ELF-1 (cell line): ENCODE measurements at places on chromosomes 13 and 19.

DNA sequence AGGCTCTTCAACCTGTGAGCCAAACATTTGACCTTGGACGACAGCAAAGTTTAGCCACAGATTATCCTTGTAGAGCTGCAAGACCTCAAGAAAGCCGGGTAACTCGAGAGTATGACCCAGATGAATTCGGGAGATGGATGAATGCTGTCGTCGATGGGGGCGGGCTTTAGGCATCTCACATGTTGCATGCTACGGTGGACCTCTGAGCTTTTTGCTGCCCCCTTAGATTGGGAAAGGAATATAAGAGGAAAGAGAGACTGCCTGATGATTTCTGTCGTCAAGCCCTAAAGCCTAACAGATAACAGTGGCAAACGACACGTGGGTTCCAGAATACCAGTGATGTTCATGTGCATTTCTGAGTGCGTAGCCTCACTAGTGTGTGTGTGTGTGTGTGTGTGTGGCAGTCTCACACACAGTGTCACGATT is 730 bp upstream of the ABCC4 start:
- no peak for DNase-seq

- peak; percentile 7 for DNase-seq
These were observed 23.2 kb upstream of the CYP2A13 start for GRCh38 chr19:41064974-41065569.

DNA sequence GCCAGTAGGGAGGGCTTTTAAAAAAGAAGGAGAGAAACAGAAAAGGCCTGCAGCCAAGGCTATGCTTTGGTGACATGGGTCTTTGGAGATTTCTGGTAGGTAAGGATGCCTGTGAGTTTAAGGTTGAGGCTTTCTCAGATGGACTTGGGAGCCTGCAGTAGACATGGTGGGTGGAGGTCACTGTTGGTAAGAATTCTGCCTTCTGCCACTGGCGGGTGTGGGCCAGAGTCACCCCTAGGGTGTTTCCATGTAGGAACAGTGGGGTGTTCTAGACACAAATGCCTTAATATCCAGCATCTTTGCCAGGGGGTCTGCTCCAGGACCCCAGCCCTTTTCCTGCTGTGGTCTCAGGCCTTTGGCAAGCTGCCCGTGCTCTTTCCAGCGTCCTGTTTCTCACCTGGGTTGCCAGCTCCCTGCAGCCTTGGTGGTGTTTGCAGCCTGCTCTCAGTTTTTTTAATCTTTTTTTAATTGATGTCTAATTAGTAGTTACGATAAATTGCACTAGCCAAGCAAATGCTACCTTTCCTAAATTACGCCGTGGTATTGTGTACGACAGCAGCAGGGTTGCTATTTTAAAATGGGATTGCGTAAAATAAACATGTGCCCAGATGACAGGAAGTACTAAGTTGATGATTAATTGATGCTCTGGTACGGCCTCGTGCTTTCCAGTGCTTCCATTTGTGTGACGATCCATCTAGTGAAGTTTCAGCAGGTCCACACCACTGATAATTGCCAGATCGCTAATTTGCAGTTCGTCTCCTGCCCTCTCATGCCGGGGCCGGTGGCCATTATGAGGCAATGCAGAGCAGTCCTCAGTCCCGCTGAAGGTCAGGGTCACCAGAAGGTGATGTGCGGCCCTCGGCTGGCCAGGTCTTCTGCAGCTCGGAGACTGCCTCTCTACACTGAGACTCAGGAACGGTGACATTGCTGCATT is 35.3 kb upstream of the NPAS1 start:
- DNase-seq, result no peak

- DNase-seq, result no peak
These were observed 20.1 kb downstream of the ZSCAN5A start for GRCh38 chr19:56294549-56294948.

DNA sequence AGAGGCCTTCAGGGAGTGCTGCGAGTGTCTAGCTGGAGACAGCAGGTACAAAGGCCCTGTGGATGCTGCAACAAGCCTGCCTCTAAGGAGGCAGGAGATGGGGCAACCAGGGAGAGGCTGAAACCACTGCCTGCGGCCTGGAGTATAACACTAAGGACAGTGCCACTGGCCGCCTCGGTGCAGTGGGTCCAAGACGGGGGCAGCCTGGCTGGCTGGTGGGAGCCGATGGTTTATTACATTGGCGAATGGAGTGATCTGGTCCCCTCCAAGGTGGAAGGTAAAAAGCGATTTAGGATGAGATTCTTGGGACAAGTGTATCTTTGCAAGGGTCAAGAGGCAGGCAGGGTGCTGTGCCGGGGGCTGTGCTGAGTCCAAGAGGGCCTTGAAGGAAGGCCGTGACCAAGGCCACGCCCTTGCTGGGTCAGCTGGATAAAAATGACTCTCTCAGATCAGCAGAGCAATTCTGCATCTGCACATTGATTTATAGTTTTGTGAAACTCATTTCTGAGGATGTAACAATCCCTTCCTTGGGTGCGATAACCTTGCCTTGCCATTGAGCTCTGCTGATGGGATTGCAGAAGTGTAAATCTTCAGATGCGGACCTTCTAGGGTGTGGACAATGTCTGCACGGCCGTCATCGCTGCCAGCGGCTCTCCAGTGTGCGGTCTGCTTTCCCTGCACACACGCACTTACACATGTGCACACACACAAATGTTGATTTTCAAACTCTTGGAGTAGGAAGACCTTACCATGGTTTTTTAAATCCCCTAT is 6.0 kb downstream of the TMEM255B start:
- DNase-seq, result no peak

DNA sequence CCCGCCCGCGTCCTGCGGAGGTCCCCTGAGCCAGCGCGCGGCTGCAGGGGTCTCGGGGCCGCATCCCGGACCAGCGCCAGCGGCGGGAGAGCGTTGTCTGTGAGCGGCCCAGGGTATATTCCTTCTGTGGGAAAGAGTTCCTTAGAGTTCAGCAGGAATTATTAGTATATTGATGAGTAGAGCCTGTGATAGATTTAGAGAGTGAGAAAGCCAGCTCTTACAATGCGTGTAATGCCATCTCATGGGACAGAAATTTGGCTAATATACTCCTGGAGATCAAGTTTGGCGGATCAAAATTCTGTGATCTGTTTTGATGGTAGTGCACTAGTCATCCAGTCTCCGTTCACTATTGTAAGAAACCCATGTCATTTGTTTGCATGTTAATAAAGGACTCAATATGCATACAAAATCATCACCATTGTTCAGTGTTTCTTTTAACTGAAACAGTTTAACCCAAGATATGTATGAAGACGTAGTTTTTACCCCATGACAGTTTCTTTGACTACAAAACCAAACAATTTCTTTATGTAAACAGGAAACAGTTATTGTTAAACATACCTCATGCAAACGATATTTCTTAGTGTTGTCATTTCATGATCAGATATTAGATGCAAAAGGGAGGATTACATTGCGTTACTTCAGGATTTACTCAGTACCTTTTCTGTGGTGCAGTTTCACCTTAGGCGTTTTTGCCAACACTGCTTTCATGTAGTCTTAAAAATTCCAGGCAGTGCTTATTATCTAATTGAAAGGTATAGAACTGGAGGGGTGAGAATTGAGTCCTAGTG is 9.9 kb downstream of the TNFRSF19 start:
- no peak for DNase-seq

GRCh38 chr13:22428188-22428828 is 752.5 kb upstream of the SGCG start:
- peak; percentile 3 for DNase-seq

DNA sequence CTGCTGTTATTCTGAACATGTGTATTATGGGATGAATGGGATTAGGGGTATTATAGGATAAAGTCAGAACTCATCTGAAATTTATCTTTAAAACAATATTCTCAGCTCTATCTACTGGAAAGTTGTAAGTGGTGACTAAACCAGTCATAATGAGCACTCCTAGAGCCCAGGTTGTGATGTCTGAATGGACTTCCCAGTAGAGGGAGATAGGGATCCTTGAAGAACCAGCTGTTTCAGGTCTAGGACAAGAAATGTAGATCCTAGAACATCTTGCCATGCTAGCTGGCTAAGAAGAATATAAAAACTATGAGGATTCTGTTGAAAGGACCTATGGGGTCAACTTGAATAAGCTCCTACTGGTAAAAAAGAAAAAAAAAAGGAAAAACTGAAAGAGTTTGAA is 310.8 kb downstream of the SLC7A1 start:
- DNase-seq, result no peak

- DNase-seq, result peak; percentile 88
These were observed at the start of gene GDF15 for GRCh38 chr19:18385675-18386542. Gene GDF15, plus strand, starts transcription at chr19:18386158. Its CDS starts 32 bp downstream, at chr19:18386190.

DNA sequence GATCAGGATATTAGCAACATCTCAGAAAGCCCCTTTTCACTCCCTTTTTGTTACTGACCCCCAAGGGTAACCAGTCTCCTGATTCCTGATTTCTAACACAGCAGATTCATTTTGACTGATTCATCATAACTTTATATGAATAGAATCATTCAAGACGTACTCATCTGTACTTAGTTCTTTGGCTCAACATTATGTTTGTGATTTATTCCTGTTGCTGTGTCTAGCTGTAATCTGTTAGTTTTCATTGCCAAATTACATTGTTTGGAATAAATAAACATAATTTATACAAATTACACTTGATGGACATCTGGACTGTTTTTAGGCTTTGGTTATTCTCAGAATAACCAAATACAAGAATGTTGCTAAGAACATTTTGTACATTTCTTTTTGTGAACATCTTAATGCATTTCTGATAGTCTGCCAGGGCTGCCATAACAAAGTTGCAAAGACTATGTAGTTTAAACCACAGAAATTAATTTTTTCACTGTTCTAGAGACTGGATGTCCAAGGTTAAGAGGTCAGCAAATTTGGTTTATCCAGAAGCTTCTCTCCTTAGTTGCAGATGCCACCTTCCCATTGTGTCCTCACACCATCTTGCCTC is 62.8 kb upstream of the EDNRB start:
- DNase-seq, result no peak

- DNase-seq, result no peak
These were observed 29.5 kb upstream of the NFIC start for GRCh38 chr19:3336680-3337523.

GRCh38 chr13:109256866-109257760 is 529.3 kb downstream of the IRS2 start:
- peak; percentile 40 for DNase-seq

GRCh38 chr13:31090096-31090495 is 71.6 kb downstream of the HSPH1 start:
- DNase-seq, result peak; percentile 79

DNA sequence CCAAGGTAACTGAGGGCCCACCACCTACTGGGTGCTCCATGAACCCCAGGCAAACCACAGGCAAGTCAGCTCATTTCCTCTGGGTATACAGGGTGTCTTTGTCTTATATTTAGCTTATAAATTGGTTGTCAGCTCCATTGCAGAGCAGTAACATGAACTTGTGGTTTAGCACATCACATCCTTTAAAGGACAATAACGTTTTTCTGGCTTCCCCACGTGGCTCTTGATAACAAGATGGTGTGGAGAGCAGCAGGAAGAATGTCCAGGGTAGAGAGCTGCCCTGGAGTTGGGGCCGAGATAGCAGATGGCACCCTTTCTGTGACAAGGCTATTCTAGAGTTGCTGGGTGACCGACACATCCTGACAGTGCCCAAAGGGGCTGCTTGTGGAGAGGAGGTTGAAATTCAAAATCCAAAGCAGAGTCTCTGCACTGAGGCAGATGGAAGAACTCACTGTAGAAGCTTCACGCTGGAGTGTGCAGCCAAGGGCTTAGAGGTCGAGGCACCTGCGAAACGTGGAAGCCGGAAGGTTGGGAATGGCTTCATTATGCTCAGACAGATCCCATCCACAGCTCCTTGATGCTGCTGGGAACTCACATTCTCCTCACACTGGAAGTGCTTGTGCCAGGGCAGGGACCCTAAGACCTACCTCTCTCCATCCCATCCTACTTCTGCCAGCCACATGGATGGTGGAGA is 133.0 kb upstream of the FRY start:
- DNase-seq, result no peak

DNA sequence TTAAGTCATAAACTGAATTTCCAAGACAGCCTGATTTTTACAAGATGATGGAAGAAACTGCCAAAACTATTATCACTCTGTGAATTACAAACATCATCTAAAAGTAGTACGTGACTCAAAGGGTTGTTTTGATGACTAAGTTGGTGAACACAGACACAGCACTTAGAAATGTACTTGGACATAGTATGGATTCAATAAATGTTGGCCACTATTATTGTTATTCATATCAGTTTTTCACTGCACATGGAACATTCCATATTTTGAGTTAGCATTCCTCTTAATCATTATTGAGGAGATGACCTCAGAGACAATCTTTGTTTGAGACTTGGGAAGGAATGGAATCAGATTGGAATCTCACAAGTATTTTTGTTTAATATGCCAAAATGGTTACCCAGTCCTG is 172.9 kb downstream of the OXGR1 start:
- no peak for DNase-seq

DNA sequence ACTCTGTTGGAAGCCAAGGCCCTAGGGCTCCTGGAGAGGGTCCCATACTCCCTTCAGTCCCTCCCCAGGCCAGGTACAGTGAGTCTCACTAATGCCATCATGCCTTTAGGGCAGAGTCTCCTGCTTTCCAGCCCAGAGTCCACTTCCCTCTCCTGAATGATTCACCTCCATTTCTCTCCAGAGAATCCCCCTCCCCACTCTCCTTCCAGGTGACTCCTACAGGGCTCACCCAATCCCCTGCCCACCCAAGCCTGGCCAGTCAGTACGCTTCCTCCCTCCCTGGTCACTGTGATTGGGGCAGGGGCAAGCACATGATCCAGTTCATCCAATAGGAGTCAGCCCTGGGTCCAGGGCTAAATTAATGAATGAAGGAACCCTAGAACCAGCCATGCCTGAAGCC is 35.0 kb upstream of the PNMA8B start:
- DNase-seq, result peak; percentile 41

GRCh38 chr19:46718157-46718933 is 1.4 kb upstream of the PRKD2 start:
- DNase-seq, result no peak

DNA sequence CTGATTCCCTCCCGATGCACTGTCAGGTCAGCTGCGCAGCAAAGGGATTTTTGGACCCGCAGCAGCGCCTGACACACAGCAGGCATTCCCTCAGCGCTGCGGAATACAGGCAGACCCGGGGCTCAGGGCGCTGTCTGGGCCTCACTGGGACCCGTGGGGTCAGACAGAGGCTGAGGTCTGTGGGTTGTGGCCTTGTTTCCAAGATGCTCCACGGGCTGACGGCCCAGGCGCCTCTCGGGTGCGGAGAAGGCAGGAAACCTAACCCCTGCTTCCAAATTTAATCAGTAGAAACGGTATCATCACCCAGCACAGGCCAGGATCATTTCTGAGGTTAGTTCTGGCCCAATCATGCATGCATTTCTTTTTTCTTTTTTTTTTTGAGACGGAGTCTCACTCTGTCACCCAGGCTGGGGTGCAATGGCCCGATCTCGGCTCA is 686 bp upstream of the RNF126 start:
- no peak for DNase-seq

GRCh38 chr19:1765232-1765903 is 12.1 kb downstream of the ONECUT3 start:
- DNase-seq, result no peak
